ENCODE measurements at places on chromosomes 13 and 19.

DNA sequence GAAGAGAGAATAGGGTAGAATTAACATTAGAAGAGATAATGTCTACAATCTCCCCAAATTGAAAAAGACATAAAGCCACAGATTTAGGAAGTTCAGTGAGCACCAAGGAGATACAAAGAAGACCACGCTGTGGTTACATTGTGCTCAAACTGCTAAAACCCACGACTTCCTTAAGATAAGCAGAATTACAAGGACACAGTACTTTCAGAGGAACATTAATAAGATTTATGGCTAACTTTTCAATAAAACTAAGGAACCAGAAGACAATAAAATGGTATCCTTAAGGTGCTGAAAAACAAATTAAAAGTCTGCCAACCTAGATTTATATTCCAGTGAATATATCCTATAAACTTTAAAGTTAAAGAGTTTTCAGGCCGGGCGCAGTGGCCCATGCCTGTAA is 7.4 kb upstream of the IL17D start:
- DNase-seq: no peak

DNA sequence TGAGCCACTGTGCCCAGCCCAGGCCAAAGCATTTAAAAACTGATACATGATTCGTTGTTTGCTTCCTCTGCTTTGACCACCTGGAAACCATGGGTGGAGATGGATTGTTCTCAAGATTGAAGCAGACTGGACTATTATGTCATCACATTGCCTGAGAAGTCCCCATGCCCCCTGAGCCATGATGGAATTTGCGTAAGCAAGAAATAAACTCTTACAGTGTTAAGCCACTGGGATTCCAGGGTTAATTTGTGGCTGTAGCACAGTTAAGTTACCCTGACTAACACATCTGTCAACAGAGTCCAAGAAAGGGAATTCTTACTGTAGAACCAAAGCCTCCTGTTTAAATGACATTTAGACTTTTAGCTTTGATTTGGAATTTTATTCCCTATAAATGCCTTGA is 19.4 kb upstream of the DHRS12 start:
- DNase-seq: no peak

DNA sequence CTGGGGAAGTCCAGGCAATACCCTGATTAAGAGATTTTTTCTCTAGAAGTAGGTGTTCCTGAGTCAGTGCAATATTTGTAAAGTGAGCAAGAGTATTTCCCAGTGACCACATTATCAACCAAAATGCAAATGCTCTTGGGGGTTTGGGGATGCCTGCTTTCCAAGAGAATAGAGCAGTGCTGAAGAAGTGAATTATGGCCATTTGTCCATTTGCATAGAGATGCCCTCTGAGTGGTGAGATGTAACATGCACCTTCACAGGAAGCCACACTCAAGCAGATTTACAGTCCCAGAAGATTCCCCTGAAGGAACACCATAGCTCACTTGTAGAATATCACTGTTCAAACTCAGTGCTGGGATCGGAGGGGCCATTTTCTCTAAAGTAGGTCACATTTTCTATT is 71.8 kb downstream of the TNFSF11 start:
- DNase-seq: no peak

DNA sequence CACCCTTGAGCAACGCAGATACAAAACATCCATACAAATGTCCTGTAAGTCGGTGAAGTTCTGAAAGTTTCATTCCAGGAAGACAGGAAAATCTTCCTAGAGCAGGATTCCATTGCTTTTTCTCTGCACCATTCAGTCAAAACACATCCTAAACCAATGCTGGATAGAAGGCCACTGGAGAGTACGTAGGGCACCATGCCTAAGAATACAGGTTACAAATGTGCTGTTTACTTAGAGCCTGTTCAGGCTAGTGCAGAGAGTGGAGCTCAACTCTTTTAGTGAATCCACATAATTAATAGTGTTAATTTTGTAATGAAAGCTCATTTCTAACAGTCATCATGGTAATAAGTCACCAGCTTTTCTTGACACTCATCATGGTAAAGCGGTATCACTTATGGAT is 187.6 kb downstream of the NHLRC3 start:
- no peak for DNase-seq

- DNase-seq: no peak
These were observed 15.5 kb upstream of the ZNF414 start for GRCh38 chr19:8529369-8530006.

- no peak for DNase-seq
These were observed 57.7 kb downstream of the POLR1D start for GRCh38 chr13:27679396-27679795.

DNA sequence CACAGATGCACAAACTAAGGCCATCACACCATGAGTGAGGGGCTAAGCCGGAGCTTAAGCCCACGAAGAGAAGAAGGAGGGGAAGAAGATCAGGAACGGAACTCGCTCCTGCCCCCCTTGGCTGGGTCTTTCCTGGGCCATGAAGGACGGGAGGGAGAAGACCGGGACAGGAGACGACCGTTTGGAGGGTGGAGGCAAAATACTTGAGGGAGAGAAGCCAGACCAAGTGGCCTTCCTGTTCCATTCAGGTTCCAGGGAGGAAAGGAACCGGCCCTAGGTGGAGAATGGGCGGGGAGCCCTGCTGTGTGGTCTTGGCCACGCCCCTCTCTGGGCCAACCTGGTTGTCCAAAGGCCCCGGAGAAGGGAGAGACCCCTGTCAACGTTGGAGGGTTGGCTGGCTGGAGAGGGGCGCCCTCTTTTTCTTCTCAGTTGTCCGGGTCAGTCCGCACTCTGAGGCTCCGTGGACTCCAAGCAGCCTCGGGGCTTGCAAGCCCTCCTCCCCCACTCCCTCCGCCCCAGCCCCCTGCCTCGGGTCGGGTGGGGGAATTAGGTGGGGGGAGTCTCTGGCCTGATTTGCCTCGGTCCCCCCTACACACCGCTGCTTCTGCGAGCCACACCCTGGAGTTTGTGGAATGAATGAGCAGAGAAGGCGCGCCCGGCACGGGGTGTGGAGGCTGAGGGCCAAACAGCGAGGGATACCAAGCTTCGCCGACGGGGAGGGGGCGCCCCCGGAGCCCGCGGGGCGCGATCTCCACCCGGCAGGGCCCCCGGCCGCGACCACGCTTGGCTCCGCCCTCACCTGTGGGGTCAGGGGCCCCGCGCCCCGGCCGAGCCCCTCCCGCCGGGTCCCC is 757 bp downstream of the FBN3 start:
- DNase-seq: no peak

GRCh38 chr19:33374236-33374714 is 766 bp downstream of the CEBPG start:
- DNase-seq: no peak

GRCh38 chr19:10268071-10268470 is 2.8 kb upstream of the ICAM1 start:
- DNase-seq: no peak

DNA sequence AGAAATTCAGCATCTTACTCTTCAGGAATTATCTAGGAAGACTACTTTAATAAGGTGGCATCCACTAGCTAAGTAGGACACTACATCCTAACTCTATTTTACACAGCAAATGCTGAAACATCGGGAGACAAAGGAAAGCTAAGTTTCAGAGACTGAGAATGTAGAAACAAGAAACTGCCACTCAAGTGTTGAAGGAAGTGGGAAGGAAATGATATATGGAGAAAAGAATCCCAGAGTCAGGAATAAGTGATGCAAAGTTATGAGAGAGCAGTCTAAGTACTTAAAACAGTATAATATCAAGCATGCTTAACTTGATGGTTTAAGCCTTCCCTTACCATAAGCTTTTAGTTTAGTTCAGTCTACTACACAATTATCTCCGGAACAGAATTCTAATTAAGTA is 52.4 kb downstream of the RBM26 start:
- DNase-seq: no peak

DNA sequence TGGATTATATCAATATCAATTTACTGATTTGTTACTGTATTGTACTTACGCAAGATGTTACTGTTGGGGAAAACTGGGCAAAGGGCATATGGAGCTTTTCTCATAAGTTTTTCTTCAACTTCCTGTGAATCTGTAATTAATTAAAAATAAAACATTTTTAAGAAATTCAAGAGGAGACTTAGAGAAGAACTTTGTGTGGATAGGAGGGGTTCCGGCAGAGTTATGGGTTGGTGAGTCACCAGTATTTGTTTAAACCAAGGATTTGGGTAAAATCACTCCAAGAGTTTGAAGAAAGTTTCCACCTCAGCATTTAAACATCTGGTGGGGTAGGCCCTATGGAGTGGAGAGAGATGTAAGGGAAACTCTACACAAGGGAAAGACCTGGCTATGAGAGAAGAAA is 379.6 kb downstream of the TSHZ3 start:
- no peak for DNase-seq

GRCh38 chr13:22561581-22561980 is 619.2 kb upstream of the SGCG start:
- no peak for DNase-seq

DNA sequence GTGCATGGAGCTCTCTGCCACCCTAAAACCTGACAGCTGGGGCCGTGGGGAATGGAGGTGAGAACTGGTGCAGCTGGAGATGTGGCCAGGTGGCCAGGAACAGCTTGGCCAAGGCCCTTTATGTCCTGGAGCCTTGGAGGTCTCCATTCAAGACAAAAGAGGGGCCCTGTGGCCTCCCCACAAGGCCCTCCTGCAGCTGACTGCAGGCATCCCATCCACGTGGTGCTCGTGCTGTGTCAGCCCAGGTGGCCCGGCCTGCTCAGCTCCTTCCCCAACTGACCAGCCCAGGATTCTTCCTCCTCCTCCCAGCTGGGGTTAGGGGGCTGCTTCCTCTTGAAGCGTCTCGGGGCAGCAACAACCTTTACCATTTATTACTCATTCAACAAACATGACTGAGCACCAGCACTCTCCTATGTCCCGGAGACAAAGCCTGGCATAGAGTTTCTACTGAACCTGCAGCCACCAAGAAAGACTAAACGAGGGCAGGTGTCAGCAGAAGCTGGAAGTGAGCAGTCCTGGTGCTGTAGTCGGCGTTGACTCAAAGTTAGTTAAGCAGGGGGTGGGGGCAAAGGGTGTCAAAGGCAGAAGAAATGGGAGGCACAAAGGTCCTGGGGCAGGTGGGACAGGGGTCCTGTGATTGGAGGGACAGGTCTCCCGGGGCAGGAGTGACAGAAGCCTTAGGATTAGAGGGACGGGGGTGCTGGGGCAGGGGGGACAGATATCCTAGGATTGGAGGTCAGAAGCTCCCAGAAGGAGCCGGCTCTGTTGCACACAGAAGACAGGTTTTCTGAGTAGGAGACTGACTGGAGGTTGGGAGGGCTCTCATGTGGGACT is 23.3 kb upstream of the C13orf46 start:
- no peak for DNase-seq

GRCh38 chr19:55703790-55704215 is 28.8 kb downstream of the EPN1 start:
- DNase-seq: peak; percentile 28

GRCh38 chr19:8430650-8431049 is 14.1 kb upstream of the HNRNPM start:
- DNase-seq: no peak

DNA sequence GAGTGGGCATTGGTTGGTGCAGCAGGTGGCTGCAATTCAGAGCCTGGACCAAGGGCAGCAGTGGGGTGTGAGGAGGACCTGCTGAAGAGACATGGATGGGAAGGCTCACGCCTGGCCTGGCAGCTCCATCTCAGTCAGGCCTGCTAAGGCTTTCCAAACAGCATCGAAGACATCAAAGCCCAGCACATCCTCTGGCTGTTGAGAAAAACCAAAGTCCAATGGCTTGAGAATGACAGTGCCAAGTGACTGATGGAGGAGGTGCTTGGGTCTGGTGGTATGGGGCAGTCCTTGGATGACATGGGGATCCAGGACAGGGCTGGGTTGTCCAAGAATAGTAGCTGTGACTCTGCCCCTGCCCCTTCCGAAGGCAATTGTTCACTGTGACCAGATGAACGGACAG is 19.0 kb upstream of the XPO4 start:
- no peak for DNase-seq

DNA sequence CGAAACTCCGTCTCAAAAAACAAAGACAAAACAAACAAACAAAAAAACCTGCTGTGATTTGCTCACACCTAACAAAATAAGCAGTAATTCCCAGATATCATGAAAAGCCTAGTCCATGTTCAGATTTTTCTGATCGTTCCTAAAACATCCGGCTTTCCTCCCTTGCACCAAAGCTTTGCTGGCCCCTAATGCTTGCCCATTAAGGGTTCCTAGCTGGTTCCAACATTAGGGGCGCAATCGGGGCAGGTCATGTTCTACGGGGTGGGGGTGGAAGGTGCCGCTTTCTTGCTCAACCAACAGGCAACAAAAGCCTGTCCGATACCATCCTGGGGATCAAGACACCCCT is 25.5 kb upstream of the FXYD3 start:
- DNase-seq: no peak

DNA sequence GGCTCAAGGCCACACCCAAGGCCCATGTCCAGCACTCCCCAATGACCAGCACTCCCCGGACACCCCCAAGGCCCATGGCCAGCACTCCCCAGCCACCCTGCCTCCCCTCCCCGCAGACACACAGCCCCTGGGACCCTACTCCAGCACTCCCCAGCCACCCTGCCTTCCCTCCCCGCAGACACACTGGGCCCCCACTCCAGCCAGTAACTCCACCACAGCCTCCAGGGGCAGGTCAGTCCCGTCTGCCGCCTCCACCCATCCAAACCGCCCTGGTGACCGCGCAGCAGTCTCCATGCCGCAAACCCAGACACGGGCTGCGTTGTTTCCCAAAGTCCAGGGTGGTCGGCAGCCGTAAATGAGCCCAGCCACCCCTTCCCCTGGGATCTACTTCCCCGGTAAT is 70.7 kb downstream of the SPACA7 start:
- DNase-seq: no peak

DNA sequence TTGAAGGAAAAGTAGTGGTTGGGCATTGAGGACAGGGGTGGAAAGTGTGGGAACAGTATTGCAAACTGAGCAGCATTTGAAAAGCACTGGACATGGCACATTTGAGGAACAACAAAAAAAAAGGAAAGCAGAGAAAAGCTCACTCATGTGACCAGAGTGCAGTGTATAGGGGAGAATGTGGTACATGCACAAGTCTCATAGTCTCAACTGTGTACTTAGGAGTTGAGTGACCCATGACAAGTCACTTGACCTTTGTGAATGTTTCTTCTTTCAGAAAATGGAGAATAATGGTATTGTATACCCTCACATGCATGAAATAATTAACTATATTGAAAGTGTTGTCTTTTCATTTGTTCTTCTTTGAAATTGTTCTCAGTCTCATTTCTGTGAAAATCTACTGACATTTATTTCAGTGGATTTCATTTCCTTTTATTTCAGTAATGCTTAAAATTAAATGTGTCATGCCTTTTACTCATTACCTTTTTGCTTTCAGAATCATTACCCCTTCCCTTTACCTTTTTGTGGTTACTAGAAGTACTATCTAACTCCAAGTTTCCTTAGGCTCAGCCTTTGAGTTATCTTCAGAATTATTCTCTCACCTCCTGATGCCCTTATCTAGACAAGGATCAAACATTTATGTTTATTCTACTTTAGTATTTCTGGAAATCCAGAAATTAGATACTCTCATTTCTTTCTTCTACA is 79.1 kb upstream of the MLNR start:
- DNase-seq: no peak

GRCh38 chr13:110391273-110391672 is 84.2 kb downstream of the COL4A2 start:
- DNase-seq: no peak

Data from stimulated activated CD4-positive, alpha-beta T cell treated with anti-CD3 and anti-CD28 coated beads, Interleukin-1b, Interleukin-23, amount 100 ng/mL, for 4 hours (primary cell).